ENCODE measurements at places on chromosomes 6 and 20.

DNA sequence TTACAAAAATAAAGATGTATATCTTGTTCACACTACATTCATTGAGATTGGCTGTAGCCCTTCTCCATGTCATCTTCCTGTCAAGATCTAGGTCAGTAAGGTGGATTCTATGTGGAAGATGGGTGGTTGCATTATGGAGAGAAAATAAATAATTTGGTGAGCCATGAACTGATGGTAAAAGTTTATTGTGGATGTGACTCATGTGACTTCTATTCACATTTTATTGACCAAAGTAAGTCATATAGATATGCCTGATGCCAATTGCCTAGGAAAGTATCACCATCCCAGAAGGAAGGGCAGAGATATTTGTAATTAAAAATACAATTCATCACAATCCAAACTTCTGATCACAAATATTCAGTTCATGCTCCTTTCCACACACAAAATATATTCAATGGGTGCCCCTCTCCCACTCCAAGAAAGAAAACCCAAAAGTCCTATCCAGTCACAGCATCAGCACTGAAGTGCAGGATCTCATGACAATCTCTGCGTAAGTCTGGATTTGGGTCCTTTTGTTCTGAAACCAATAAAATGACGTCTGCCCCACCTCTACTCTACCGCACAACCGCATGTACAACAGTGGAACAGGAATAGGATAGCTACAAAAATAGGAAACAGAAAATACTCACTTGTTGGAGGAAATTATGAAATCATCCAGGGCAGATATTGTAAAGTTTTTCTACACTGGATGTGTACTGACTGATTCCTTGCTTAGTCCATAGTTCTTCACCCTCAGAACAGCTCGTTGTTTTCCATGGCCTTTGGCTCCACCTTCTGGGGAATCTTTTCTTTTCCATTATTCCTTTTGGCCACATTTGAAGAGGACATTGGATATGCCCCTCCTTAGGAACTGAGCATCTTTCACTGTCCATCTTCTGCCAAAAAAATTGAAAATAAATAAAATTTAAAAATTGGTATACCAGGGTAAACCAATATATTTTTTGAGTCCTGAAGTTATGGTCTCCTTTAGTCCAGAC, 16.1 kb upstream of the SLC17A3 start:
- no peak for DNase-seq

DNA sequence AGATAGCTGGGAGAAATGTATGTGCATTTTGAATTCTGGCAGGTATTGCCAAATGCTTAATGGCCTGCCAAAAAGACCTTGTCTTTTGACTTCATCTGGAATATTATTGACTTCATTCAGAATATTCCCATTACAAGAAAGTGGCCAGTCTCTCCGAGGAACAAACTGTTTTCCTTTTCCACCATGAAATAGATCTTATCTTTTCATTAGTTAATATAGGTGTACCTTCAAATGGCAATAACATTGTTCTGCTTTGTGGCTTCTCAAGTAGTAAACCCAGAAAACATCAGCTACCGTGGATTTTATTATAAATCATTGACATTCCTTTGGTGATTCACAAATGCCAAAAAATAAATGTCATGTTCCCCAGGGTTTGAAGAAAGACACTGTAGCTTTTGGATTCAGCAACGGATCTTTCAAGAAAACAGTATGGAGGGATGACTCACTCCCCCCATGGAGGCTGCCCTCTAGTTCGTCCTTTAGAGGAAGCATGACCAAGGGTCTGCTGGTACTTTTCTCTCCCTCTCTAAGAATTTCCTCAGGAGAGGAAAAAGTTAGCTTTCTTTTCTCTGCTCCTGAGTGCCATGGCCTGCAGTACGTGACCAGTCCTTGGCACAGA, 1.1 kb upstream of the RNF182 start:
- no peak for DNase-seq

DNA sequence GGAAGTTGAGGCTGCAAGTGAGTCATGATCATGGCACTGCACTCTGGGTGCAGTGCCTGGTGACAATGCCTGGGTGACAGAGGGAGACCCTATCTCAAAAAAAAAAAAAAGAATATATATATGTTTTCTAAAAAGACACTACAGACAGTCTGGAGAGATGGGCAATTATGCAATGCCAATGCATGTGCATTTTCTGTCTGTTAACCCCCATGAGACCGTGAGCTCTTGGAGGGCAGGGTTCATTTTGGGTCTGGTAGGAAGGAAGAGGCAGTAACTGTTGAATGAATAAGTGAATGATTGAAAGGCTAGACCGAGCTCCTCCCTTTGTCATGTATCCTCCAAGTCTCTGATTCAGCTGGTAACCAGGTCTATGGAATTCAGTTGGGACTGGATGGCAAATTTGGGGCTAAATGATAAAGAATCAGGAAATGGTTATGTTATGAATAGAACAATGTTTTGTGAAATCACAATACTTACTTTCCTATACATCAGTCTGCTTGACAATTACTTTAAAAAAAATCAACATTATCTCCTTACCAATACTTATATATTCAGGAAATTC, 5.6 kb upstream of the BLCAP start:
- no peak for DNase-seq

GRCh38 chr6:157665180-157665579, 157.9 kb upstream of the SNX9 start:
- DNase-seq: no peak

DNA sequence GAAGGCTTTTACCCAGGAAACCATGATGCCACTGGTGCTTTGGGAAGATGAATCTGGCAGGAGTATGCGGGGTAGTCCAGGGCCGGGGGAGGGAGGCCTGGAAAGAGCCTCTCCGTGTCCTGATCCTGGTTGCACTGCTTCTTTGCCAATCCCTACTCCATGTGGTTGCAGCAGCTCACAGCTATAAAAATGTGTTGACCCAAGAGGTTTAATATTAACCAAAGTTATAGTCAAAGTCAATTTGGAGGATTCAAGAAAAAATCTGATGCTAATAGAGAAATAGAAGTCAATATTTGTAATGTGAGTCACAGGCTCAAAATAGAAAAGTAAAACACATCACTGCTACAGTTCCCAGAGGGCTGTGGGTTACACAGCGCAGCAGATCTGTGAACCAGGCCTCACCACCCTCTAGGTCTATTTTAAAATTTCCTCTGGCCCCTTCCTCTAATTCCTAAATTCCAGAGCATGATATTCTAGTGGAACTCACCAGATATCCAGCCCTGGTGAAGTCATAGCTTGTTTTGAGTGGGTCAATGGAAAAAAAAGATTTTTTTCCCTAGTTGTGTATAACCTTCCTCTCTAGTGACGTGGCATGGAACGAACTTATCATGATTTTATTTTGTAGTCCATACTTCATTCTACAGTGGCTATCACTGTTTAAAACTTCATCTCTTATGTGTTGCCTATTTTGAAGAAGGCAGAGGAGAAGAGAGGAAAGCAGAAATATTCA, 63.2 kb upstream of the BMP2 start:
- DNase-seq: no peak

- no peak for DNase-seq
These were observed 421.4 kb upstream of the RUNX2 start for GRCh38 chr6:44906761-44907160.

- DNase-seq: no peak
These were observed 877.1 kb downstream of the HACE1 start for GRCh38 chr6:103982574-103982973.
